Activated effector memory CD4-positive, alpha-beta T cell treated with Interleukin-2 at 50 U/mL for 16 hours (primary cell): ENCODE measurements at places on chromosomes 6 and 20.

- no peak for DNase-seq
Observed at GRCh38 chr20:61896058-61896961, 169.4 kb downstream of the TAF4 start.

- no peak for DNase-seq
Observed at GRCh38 chr6:148551226-148551625, 195.6 kb upstream of the UST start.

- DNase-seq, result no peak
Observed at GRCh38 chr20:23161968-23162696, 76.0 kb upstream of the CD93 start.

DNA sequence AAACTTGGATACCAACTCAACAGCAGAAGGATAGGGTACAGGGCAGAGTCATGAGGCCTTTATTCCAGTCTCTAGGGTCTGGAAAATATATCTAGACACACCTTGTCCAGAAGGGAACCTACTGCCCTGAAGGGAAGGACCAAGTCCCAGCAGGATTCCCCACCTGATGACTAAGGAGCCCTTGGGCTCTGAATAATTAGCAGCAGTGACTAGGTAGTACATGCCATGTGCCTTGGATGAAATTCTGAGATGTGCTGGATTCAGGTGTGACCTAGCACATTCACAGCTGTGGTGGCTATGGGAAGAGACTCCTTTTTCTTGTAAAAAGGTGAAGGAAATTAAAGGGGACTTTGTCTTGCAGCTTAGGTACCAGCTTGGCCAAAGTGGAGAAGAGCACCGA, 364.3 kb upstream of the PTCHD4 start:
- no peak for DNase-seq

DNA sequence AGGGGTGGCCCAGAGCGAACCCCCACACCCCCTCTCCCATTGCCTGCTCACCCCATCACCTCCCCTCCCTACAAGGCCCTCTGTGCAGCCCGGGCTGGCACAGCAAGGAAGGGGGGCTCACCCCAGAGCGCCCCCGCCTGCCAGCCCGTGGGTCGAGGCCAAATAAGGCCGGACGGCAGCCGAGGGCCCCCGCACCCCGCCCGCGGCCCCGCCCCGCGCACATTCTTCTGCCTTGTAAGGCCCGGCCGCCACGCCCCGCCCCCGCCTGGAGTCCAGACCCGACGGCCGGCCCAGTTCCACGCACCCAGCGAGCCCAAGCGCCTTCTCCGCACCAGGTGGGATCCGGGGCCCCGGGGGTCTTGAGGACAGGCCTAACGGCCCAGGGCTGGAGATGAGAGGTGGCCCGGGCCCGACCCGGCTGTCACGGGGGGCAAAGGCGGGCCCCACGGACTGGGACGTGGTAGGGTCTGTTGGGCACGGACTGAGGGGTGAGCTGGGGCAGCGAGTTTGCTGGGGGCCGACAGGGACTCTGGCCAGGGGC, at the start of gene MYL9:
MYL9 (plus strand) TSS at position 293 of the 541 bp plus-strand sequence. CDS start 3,366 bp downstream, outside the sequence.
- DNase-seq, result no peak

GRCh38 chr20:46905364-46906125, 10.9 kb downstream of the EYA2 start:
- DNase-seq, result no peak

- DNase-seq, result no peak
Observed at GRCh38 chr20:5080384-5080877, 39.3 kb downstream of the PCNA start.

DNA sequence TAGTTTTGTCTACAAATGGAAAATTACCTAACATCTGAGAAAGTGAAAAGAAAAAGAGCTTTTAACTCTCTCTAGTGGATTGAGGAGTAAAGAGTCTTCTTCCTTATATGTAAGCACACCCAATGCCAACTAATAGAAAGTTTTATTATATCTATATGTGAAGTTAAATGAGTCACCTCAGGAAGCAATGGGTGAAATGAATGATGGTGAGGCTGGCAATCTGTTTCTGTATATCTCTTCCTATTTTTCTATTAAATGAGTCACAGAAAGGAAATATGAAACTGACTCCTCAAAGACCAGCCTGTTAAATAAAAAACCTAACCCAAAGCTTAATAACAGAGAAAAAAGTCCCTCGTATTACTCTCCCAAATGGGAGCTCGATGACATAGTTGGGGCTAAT, 71.3 kb downstream of the OTOR start:
- DNase-seq, result no peak

GRCh38 chr6:72876256-72876655, 254.4 kb downstream of the KCNQ5 start:
- DNase-seq, result no peak

DNA sequence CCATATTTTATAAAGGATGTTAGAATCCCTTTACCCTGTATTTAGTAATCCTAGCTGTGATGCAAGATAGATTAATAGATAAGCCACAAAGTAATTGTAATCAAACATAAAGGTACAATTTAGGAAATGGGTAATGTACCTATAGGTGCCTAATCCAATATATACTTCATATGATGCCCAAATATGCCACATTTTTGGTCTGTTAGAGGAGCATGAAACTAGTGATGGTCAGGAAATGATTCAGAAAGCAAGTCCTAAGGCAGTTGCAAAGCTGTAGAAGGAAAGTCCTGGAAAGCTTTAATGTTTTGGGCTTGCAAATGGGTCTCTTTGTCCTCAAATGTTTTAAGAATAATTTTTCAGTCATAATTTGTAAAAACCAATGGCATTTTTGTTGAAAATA, 76.6 kb upstream of the PTPRK start:
- no peak for DNase-seq

GRCh38 chr6:128252341-128253176, 267.8 kb downstream of the PTPRK start:
- DNase-seq, result no peak

- DNase-seq, result no peak
Observed at GRCh38 chr6:170207586-170208181, 83.2 kb downstream of the DLL1 start.

- no peak for DNase-seq
Observed at GRCh38 chr6:40328986-40329545, 258.1 kb downstream of the LRFN2 start.

GRCh38 chr20:19855416-19855815, 97.4 kb downstream of the RIN2 start:
- no peak for DNase-seq

- no peak for DNase-seq
Observed at GRCh38 chr20:44068316-44069201, 118.4 kb downstream of the JPH2 start.

- DNase-seq, result no peak
Observed at GRCh38 chr6:167097770-167098169, 25.1 kb upstream of the CCR6 start.

- no peak for DNase-seq
Observed at GRCh38 chr20:5735845-5736510, 14.2 kb upstream of the SHLD1 start.

DNA sequence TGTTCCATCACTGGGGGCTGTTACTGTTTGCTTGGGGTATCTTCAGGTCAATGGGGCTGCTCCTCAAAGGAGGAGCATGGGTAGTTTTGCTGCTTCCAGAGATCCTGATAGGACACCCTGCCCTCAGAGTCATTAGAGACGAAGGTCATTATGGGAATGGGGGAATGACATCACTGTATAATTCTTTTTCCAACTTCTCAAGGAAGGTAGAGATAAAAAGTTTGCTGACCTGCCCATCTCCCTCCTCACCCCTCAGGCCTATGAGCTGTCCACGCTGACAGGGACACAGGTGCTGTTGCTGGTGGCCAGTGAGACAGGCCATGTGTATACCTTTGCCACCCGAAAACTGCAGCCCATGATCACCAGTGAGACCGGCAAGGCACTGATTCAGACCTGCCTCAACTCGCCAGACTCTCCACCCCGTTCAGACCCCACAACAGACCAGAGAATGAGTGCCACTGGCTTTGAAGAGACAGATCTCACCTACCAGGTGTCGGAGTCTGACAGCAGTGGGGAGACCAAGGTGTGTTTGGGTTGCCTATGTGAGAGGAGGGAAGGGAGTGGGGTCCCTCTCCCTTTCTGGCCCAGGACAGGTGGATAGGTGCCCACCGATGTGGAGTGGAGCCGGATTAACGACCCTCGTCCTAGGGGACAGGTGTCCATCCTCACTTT, 2.7 kb downstream of the SRF start:
- no peak for DNase-seq

- no peak for DNase-seq
Observed at GRCh38 chr6:55666037-55666436, 87.0 kb upstream of the HMGCLL1 start.

DNA sequence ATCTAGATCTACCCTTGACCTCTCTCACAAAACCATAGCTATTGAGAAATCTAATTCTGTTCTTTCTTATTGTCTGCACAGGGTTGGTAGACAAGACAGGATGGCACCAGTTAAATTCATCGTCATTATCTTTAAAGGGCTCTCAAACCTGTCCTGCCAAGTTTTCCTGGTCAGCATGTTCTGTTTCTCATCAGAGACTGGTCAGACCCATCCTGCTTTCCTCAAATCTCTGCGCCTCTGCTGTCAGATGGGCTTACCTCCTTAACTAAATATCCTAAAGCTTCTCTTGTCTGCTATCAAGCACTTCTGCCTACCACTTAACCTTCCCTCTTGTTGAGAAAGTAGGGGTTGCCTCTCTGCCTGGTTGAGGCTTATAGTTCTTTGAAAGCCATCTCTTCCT, 125.2 kb downstream of the MYO6 start:
- DNase-seq, result no peak

GRCh38 chr20:45346291-45346718, 1.9 kb downstream of the SDC4 start:
- no peak for DNase-seq

DNA sequence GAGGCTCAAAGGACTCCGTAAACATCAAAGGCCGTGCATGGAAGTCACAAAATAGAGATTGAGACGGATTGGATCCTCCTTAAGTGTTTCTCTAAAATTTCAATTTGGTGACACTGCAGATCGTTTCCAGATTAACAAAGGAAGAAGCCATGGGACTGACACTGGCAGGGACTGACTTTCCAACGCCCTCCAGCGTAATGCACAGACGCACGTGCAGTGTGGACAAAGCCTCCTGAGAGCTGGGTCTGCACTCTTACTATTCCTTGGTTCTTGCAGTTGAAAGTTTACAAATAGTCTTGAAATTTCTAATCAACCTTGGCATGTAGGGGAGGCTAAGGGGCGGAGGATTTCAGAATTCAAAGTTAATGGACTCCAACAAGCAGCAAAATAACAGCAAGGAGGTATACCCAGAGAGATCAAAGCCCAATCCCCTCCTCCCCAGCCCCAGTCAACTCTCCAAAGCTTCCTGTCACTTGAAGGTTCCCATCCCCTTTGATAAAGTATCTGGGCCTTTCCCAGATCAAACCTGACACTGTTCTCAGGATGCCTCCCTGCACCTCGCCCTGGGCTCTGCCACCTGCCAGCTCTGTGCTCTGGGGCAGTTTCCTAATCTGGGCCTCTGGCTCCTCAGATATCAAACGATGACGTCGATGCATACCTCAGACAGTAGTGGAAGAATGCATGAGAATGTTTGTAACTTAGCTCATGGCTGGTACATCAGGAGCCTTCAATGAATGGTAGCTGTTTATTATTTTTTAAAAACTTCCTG, 106.5 kb upstream of the TRAF3IP2 start:
- no peak for DNase-seq

DNA sequence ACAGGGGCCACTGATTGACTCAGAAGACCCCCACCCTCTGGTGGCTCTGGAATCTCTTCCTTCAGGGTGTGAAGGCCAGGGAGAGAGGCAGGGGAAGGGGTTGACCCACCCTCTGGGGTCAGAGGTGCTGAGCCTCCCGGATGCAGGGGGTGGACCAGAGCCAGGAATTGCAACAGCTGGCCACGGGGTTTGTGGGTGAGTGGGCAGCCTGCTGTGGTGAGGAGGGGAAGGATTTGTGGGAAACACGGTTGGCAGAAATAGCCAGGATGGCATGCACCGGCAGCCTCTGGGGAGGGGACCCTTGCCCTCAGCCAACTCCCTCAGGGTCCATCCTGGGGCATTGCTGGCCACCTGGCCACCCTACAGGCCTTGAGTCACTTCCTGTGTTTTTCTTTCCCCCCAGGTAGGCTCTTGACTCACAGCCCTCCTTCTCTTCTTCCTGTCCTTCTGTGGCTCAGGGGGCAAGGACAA, 92.8 kb downstream of the MRPL14 start:
- DNase-seq, result no peak

- no peak for DNase-seq
Observed at GRCh38 chr6:107357031-107357430, 102.3 kb downstream of the PDSS2 start.

GRCh38 chr6:45710304-45710821, 305.3 kb downstream of the CLIC5 start:
- DNase-seq, result peak; percentile 13

- DNase-seq, result no peak
Observed at GRCh38 chr6:84048588-84048987, 15.0 kb downstream of the MRAP2 start.

- no peak for DNase-seq
Observed at GRCh38 chr6:84462698-84463097, 235.3 kb upstream of the CEP162 start.

GRCh38 chr6:15429141-15430110, 183.6 kb downstream of the JARID2 start:
- DNase-seq, result no peak

- DNase-seq, result no peak
Observed at GRCh38 chr6:133435065-133435728, 194.0 kb downstream of the EYA4 start.

DNA sequence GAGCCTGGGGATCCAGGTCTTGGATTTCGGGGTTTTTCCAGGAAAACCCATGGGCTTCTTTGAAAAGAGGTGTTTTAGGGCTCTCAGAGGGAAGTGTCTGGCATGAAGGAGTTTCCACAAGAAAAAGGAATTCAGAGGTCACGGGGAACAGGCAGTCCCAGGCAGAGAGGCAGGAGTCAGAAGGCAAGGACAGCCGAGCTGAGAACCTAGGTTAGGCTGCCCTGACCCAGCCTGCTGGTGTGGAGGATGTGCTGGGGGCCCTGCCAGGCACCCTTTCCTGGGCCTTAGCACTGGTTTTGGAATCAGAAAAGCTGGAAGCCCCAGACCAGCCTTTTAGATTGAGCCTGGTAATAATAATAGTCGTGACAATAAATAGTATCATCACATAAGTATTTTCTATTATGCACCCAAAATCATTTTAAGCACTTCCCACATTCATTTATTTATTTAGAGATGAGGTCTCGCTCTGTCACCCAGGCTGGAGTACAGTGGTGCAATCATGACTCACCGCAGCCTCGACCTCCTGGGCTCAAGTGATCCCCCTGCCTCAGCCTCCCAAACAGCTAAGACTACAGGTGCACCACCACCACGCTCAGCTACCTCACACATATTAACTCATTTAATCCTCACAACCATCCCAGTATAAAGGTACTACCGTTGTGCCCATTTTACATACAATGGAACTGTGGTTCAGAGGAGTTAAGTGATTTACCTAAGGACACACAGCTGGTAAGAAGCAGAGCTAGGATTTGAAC, 19.9 kb downstream of the TGM2 start:
- DNase-seq, result no peak

- no peak for DNase-seq
Observed at GRCh38 chr20:61763740-61764400, 301.8 kb downstream of the TAF4 start.

- DNase-seq, result no peak
Observed at GRCh38 chr20:39849664-39850063, 839.4 kb downstream of the MAFB start.
